ENCODE measurements at places on chromosomes 12 and 14. TPM values are rescaled to one million over a fixed set of nuclear protein-coding genes. Genes with fewer than 3 reads are reported as not detected.

B3GNT4 gene
- total RNA-seq = not detected

- peak; percentile 91 for DNase-seq
Measured at GRCh38 chr14:90419200-90419599, 22.4 kb downstream of the CALM1 start.

DNA sequence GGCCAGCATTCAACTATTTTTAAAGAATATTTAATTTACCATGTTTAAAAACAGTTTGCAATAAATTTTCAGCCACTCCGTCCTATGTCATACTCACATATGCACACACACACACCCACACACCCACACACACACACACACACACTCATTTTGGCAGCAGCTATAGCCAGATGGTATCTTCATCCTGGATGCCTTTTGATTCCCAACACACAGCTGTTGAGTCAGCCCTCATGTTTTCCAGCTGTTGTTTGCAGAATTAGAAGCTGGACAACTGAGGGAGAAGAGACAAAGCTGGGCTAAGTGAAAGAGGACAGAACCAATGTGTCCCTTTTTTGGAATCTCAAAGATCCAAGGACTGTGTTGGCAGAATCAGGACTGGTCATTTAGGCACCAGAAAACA, 80.0 kb upstream of the EGLN3 start:
- no peak for DNase-seq

GRCh38 chr12:40105265-40105514, 691 bp downstream of the SLC2A13 start:
- no peak for DNase-seq

DNA sequence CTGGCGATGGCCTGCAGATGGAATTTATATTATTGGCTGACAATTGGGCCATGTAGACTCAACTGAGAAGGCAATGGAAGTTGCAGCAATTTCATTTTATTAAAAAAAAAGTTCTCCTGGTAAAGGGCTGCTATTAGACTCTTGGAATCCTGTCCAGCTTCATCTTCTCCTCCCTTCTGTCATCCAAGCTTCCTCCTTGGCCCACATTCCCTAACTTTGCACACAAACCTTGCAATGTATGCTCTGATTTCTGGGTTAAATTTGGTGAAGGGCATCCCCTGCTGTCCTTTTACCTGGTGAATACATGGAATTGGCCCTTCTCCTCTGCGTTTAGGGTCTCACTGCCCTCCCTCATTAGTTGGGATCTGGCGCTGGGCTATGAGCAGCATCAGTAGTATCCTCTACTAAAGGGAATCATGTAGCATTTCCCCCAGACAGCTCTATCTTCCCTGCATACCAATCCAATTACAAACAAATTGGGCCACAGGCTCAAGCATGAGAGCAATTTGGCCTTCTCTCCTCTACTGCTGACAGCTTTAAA, 336.9 kb downstream of the BMP4 start:
- DNase-seq = no peak

Data from mesenteric fat pad (tissue), 1 donor.